Keratinocyte (primary cell): ENCODE measurements at places on chromosomes 3 and 15.

DNA sequence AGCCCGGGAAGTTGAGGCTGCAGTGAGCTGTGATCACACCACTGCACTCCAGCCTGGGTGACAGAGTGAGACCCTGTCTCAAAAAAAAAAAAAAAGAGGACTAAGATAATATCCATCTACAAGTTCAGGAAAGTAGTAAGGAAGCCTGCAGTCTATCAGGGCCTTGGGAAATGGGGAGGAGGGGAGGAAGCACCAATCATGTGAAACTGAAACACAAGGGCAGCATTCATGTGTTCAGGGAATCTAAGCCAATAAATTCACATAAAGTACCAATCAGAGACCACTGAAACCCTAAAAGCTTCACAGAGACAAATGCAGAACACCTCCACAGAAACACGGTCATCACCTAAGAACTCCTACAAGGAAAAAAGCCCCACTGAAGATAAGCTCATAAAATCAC, 22.9 kb upstream of the HHATL start:
- DNase-seq: no peak

- no peak for DNase-seq
Observed at GRCh38 chr15:89103481-89104171, 15.4 kb downstream of the ABHD2 start.

DNA sequence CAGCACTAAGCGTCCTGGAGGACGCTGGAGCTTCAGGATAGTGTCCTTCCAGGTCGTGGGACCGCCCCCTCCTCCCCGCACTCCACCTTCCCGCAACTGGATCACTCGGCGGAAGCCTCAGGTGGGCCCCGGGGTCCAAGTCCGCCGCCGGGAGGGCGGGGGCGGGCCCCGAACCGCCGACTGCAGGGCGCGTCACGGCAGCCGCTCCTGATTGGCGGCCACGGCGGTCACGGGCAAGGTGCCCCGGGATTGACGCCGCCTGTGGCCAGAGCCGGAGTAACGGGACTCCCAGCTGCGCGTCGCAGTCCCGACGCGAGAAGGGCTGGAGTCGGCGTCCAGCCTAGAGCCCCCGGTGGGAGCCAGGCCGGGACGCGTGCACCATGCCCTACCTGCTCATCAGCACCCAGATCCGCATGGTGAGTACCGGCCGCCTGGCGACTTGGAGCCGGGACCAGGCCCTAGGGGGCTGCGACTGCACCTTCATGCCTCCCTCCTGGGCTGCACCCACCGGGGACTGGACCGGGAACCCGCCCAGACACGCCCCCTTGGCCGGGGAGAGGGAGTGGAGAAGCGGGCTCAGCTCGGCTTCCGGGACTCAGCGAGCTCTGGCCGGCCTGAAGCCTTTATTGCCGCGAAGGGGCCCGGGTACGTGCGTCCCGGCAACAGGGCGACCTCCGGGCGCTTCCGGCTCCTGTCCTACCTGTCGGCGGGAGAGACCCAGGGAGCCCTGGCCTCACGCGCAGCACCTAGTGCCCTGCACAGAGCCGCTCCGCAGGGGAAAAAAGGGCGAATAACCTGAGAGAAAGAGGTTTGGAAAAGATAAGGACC, at the start of gene GCHFR:
Gene GCHFR, plus strand, starts transcription at position 268 of the 828 bp plus-strand sequence. Its CDS starts 113 bp downstream, at position 381.
- DNase-seq: no peak

GRCh38 chr15:55234800-55235104, 38.0 kb upstream of the RSL24D1 start:
- no peak for DNase-seq

DNA sequence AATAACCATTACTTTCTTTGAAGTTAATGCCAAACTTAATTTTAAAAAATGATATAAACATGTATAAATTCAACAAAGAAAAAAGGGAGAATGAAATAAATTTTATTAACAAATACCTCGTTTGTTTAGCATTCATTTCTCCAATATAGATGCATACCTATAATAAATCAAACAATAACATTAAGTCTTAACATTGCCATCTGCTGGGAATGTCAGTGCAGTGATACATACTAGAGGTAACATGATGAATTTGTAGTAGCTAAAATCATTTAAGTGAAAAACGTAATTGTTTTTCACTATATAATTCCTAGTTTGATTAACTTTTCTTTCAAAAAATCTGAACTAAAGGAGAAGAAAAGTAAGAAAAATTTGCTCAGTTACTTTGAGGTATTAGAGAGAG, 340.2 kb upstream of the CBLB start:
- DNase-seq: no peak

- peak; percentile 35 for DNase-seq
Observed at GRCh38 chr3:129481766-129482332, 41.8 kb downstream of the IFT122 start.

- no peak for DNase-seq
Observed at GRCh38 chr3:37320276-37320675, 145.9 kb upstream of the LRRFIP2 start.

- no peak for DNase-seq
Observed at GRCh38 chr3:57911593-57911992, 96.6 kb upstream of the FLNB start.

DNA sequence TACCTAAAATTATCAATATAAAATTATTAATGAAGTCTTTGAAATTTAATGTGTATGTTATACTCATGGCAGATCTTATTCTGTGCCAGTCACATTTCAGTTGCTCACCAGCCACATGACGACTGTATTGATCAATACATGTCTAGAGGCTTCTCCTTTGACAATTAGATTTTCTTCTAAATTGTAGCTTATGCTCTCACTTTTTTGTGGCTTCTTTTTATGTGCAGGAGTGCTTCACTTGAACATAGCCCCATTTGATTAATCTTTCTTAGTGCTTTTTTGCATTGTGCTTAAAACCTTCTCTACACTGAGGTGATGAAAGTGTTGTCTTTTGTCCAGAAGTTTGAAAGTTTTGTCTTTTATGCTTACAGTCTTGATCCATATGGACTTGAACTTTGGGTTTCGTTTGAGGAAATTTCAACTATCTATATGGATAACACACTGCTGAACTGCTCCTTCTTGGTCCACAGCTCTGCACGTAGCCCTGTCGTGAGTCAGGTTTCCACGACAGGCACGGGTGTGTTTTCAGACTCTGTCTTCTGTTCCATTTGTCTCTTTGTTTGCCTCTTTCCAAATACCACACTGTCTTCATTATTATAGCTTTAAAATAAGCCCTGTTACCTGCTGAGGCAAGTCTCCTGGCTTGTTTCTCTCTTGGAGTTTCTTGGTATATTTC, 393.9 kb upstream of the CFAP20DC start:
- no peak for DNase-seq

GRCh38 chr3:182027366-182027765, 315.6 kb downstream of the SOX2 start:
- DNase-seq: peak; percentile 1

DNA sequence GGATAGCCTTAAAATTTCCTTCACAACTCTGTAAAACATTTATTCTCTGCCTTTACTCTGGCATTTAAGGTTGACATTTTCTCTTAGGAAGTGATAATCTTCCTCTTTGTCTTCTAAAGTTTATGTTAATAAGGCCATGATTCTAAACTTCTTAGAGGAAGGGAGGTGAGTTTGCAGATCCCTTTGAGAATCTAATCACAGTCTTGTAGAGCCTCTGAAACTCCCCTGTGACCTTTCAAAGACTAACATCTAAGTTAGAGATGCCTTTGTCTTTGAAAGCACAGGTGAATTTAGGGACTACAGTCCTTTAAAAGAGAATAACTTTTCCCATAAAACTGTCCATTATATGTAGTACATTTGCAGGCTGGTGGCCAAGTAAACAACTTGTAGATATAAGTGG, 115.1 kb downstream of the PLCL2 start:
- no peak for DNase-seq

- no peak for DNase-seq
Observed at GRCh38 chr3:107651782-107652181, 129.0 kb downstream of the BBX start.

DNA sequence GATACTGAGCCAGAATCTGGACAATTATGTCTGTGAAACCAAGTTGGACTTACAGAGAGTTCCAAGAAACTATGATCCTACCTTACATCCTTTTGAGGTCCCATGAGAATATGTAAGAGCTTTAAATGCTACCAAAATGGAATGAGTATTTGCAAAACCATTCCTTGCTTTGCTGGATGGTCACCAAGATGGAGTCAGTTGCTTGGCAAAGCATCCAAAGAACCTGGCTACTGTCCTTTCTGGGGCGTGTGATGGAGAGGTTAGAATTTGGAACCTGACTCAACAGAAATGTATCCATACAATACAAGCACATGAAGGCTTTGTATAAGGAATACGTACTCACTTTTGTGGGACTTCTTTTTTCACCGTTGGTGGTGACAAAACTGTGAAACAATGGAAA, 36.2 kb downstream of the AP4E1 start:
- no peak for DNase-seq
